ENCODE measurements at places on chromosomes 4 and X.
A peak's percentile ranks its signal among the peaks of the same experiment; 100 is the strongest.

DNA sequence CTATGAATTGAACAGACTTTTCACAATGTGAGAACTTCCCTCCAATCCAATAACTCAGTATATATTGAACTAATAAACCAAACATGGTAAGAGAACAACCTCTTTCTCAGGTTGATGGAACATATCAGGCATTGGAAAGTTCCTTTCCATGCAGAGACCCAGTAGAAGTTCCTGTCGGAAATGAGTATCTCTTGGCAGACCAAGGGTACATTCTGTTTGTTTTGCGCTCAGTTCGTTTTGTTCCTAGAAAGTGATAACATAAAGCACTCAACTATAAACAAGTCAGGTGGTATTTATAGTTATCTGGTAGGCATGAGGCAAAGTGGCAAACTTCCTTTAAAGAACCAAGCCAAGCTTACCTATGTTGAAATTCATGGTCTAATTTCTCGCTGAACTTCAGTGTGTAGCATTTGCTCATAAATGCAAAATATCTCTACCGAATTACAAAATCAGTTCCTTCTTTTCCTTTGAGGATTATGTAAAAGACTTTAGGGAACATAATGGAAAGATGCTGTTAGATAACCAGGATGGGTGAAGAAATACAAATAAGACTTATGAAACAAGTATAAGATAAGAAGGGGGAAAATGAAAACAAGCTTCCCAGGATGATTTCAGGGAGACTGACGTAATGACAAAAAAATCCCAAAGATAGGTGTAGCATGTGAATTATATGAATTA, 120.3 kb downstream of the ARHGAP24 start:
- no peak for DNase-seq

DNA sequence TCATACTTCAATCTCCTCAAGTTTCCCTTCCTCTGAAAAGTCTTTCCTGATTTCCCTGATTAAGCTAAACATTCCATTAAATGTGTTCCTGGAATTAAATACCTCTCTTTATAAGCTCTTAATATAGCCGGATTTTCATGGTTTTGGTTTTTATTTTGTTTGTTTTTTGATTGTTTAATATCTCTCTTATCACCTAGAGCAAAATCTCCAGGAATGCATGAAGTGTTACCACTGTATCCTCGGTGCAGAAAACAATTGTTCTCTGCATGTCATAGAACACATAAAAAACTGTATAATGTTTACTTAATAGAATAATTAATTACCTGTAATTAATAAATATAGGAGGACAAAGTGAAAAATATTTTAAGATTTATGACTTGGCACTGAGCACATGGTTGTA, 86.2 kb downstream of the PCDH18 start:
- DNase-seq, result no peak

GRCh38 chr4:144336633-144337032, 196.1 kb upstream of the GYPA start:
- no peak for DNase-seq

GRCh38 chr4:169342906-169343564, 72.3 kb upstream of the SH3RF1 start:
- DNase-seq, result no peak

DNA sequence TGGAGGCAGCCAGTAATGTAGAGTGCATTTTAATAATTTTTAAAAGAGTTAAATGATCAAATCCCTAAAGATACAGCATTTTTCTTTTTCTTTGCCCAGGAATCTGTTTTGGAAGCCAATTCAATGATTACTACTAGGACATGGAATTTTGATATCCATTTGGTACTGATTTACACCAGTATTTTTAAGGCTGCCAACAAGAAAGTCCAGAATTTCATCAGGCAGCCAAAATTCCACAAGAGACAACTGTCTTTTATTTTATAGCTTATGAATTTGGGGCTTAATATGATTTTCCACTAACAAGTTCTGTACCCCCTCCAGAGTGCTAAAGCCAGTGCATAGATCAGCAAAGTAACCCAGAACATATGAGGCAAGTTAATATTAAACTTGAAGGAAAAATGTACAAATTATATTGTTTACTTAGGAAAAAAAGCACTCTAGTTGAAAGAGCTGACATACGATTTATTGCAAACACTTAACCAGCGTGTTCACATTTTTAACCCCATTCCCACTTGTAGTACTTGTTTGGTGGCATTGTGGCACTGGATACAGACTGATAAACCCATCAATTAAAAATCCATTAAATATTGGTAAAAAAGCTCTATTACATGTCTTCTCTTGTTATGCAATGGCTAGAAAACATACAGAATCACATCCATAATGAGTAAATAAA, 259.7 kb downstream of the DCHS2 start:
- DNase-seq, result no peak

DNA sequence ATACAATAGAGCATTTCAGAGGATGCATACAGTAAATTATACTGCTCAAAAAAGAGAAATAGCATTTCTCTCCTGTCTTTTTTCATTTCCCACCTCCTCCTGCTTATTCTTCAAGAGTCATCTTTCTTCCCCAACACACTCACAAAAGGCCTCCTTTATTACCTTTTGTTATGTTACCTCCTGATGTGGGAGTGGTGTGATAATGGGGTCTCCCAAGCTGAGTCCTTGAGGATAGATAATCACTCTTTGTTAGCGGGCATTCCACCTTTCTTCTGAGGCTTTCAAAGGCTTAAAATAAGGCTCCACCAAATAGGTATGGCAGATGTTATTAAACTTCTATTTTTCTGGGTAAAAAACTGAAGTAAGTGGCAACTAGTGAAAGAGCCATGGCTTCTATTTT, 159.8 kb downstream of the CPEB2 start:
- DNase-seq, result no peak

- DNase-seq, result no peak
Measured at GRCh38 chr4:27881705-27882104, 1021.1 kb downstream of the STIM2 start.

DNA sequence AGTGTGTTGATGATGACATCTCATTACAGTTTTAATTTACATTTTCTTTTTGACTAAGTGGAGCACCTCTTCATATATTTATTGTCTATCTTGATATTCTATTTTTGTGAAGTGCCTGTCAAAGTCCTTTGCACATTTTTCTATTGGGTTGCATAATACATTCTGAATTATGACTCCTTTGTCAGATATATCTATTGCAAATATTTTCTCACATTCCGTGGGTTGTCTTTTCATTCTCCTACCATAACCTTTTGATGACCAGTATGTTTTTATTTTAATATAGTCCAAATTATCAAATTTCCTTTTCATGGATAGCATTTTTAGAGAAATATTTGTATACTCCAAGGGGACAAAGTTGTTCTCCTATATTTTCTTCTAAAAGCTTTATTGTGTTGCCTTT, 126.4 kb downstream of the PJA1 start:
- DNase-seq, result no peak

DNA sequence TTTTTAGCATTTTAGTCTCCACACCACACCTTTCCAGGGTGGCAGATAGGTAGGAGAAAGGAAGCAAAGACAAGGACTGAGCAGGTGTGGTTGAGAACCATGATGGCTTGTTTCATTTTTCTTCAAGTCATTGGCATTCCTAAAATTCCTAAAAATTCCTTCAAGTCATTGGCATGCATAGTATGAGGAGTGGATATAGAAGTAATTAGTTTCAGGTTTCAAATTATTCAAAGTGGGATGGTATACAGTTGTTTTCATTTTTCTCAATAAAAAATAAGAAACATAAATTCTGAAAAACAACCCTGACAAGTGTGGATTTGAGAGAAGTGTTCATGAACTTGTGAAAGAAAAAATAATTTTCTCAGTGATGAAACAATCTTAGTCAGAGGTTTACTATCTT, 22.3 kb upstream of the HERC3 start:
- DNase-seq, result no peak

- DNase-seq, result peak; percentile 79
Measured at GRCh38 chr4:2800691-2801596, 8.1 kb downstream of the SH3BP2 start.

DNA sequence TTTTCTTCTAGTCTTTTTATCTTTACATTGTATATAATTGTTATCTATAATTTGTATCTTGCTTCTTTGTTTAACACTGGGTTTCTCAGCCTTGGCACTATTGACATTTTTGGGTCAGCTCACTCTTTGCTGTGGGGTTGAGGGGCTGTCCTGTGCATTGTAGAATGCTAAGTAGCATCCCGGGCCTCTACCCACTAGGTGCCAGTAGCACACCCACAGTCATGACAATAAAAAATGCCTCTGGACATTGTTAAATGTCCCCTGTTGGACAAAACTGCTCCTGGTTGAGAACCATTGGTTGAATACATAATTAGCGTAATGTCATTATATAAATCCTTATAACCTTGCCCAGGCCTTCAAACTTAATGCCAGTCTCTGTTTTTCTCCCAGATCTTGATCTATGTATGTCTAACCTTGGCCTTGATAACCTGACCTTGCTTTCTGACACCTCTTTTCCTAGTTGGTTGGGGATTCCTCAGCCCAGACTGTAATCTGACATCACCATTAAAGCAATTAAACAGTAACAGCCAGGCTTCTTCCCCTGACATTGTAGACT, 46.1 kb downstream of the DCX start:
- no peak for DNase-seq

- DNase-seq, result no peak
Measured at GRCh38 chr4:132085105-132085504, 1064.0 kb upstream of the PCDH10 start.

GRCh38 chr4:127967141-127967775, 2.1 kb downstream of the ABHD18 start:
- DNase-seq, result no peak

DNA sequence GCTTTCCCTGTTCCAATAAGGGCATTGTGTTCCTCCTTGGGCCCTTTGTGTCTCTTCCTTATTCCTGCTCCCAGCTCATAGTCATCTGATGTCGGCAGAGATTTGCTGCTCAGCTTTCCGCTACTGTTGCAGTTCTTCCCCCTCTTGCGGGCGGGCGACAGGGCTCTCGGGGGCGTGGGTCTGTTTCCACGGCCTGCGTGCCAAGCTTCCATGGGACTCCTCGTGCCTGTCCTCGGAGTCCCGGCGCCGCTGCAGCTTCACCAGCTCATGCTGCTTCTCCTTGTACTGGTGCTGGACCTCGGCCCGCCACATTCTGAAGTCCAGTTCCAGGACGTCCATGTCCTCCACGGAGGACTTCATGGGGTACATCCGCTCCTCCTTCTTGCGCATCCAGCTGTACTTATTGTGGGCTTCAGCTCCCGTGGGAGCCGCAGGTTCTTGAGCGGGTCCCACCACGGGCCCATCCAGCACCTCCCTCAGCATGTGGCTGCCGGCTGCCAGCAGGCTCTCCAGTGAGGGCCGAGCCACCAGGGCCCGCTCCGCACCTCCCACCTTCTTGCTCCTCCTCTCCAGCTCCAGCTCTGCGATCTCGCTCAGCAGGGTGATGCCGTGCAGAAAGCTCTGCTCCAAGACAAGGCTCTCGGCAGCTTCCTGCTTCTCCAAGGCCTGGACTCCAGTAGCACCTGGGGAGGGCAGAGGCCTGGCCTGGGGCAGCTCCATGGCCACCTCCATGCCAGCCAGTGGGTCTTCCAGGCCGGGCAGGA, 74.1 kb upstream of the UCP1 start:
- no peak for DNase-seq

DNA sequence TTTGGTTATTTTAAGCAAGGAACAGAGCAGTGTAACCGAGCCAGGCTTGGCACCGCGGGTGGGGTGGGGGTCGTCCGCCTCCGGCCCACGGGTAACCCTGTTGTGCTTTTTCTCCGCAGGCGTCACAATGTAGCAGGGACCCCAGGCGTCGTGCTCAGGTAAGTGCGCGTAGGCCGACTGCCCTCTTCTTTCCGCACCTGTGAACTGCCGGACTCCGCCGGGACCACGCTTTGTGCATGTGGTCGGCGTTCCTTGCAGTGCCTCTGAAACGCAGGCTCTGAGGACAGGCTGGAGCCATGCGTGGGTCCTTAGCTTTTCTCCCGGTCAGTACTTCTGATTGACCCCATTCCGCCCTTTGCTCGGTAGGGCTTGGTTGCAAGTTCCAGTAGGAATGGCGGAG, 24.9 kb downstream of the PCGF3 start:
- no peak for DNase-seq

GRCh38 chr4:81460191-81460701, 11.5 kb downstream of the RASGEF1B start:
- no peak for DNase-seq

DNA sequence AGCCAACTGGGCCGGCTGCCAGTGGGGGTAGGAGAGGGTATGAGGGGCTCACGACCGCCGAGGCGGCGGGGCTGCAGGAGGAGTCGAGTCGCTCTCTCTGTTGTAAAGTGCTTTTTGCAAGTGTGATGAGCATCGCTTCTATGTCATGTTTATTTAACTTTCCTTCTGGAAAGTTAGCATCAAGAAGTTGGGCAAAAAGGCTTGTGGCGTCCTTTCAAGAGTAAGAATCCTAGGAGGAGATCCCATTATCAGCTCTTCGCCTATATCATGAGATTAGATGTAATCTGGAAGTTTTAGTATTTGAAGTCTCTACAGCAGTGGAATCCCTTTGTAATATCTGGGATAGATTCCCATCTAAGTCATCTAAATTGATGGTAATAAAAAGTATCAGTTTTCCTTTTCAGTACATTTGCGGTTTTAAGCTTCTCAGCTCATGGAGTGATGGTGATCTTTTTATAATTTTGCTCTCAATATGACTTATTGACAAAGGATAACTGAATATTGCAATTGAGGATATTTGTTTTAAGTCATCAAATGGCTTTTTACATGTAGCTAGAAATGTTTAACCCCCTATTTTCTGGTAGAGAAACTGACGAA, 1.7 kb downstream of the GALNT7 start:
- no peak for DNase-seq

GRCh38 chr4:90883519-90883918, 756.3 kb downstream of the CCSER1 start:
- no peak for DNase-seq

GRCh38 chr4:79763486-79764075, 309.4 kb downstream of the ANTXR2 start:
- no peak for DNase-seq

GRCh38 chr4:123096038-123096437, 173.6 kb upstream of the NUDT6 start:
- no peak for DNase-seq

GRCh38 chrX:43002526-43003203, 224.7 kb upstream of the PPP1R2C start:
- no peak for DNase-seq

DNA sequence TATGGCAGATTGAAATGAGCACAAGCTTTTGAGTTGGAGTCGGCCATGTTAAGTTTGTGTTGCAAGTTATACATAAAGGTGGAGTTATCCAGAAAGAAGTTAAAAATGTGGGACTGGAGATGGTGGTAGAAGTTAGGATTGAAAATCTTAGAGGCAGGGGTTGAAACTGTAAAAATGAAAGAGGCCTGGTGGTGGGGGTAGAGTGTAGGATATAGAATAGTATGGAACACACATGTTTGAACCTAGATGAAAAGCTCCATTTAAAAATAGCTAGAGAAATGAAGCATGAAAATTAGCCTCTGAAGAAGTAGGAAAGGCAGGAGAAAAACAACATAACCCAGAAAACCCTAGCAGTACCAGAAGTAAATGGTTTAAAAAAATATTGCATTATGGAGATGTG, 131.8 kb upstream of the ENPEP start:
- no peak for DNase-seq
